ENCODE measurements at places on chromosomes 2 and 18.

GRCh38 chr2:30326497-30326896 lies 95.2 kb downstream of the LBH start:
- DNase-seq, result no peak

GRCh38 chr2:64492272-64492671 lies 31.9 kb upstream of the AFTPH start:
- no peak for DNase-seq

DNA sequence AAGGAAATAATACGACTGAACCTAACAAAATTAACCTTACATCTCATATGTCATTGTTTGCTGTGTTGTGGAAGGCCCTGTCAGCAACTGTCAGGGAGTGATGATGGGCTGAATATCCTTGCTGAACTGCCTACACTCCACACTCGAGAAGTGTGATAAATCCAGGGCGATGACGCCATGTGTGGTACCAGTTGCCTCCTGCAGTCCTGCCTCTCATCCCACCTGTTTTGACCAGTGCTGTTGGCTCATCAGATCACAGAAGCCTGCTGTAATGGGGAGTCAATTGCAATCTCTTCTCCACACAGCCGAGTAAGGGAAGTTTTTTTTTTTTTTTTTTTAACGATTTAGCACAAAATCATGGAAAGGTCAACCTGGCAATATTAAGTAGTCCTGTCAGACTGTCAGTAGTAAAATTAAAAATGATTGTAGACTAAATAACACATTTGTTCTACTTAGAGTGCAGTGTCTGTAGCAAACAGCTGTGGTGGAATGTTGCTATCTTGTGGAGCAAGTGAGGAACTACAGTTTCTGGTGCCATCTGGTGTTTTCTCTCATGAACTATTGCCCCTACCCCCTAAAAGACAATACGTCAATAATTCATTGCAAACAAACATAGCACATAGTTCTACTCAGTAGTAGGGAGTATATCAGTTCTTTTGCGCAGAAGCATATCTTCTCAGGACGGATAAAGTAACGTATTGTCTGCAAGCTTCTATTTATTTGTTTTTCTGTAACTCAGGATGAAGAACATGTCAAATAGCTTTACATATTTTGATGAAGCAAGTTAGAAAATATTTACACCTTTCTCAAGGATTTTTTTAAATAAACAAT lies 347.6 kb downstream of the CTNNA2 start:
- DNase-seq, result no peak

GRCh38 chr2:20067992-20068584 lies 16.7 kb upstream of the LAPTM4A start:
- DNase-seq, result no peak

DNA sequence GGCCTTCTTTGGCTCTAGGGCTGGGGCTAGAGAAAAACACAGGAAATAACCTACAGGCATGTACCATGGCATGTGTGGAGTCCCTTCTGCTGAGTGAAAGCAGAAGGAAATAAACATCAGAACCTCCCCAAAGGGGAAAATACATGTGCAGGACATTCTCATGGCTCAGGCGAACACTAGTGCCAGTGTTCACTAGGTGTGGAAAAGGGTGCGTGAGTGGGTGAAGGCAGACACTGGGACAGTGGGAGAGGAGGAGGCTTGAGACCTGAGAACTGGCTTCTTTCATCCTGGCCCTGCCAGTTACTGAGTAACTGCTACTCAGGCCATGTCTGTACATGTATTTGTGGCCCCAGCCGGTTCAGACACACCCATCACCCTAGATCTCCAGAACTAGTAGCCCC lies 268.2 kb downstream of the PRKCE start:
- no peak for DNase-seq

- no peak for DNase-seq
Observed at GRCh38 chr2:5540856-5541255, 151.3 kb upstream of the SOX11 start.

GRCh38 chr2:201831469-201831868 lies 25.1 kb downstream of the CDK15 start:
- no peak for DNase-seq

DNA sequence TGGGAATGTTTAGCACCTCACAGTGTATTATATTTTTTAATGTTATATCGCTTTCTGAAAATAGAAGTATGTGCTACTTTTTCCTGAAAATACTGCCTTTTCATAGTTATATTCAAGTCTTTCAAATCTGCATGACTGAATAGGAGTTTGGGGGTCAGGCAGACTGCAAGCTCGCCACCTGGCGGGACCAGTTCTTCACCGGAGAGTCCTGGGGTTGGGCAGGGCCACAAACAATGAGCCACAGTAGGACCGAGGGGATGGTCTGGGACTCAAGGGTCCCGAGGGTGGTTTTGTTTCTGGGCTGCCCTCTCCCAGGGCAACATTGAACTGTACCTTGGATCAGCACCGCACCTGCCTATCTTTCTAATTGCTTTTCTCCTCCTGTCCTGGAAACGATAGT lies 70.6 kb downstream of the VWA3B start:
- no peak for DNase-seq

- DNase-seq, result no peak
Observed at GRCh38 chr18:47120428-47120827, 29.9 kb downstream of the HDHD2 start.

DNA sequence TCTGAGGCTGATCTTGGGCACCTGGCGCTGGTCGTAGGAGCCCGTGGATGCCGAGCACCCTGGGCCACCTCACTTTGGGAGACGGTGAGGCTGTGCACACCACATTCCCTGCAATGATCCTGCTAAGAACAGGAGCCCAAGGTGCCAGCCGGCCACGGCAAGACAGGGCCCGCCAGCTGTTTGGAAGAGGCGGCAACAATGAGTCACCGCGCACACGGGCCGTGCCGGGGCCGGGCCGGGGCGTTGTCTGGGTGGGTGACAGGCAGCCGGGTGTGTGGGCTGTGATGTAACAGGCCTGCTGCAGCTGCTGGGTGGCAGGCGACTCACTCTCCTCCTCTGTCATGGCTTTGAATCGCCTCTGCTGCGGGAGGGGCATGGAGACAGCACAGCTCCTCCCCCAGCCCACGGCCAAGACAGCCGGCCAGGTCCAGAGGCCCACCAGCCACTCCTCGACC lies 49.7 kb upstream of the ODC1 start:
- peak; percentile 62 for DNase-seq

DNA sequence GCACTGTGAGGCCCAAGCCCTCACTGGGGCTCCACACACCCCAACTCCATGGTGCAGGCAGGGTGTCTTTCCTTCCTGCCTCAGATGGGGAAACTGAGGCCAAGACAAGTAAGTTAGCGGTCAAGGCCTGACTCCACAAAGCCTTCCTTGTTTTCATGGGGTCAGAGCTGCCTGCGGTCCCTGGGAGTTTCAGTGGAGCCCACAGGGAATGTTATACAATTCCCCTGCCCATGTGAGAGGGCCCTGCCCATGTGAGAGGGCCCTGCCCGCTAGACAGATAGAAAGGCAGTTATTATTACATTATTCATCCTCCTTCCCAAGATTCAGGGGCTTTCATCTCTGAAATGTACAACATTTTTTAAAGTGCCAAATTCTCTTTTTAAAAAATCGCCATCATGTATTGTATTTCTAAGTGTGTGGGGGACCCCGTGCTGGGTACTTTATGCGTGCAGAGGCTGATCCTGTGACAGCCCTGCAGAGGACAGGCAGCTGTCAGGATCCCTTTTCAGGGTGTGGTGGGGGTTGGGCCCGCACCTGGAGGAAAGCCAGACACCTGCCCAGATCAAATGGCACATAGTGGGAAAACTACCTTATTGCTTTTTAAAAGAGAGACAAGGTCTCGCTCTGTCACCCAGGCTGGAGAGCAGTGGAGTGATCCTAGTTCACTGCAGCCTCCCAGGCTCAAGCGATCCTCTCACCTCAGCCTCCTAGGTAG lies 23.4 kb downstream of the FBLN7 start:
- DNase-seq, result no peak

Measured in stimulated activated naive CD4-positive, alpha-beta T cell treated with Interleukin-2 at 50 U/mL for 16 hours (primary cell).